ENCODE measurements at places on chromosomes 12 and 14.

GRCh38 chr14:94622653-94623421, 10.6 kb downstream of the SERPINA3 start:
- DNase-seq, result no peak

DNA sequence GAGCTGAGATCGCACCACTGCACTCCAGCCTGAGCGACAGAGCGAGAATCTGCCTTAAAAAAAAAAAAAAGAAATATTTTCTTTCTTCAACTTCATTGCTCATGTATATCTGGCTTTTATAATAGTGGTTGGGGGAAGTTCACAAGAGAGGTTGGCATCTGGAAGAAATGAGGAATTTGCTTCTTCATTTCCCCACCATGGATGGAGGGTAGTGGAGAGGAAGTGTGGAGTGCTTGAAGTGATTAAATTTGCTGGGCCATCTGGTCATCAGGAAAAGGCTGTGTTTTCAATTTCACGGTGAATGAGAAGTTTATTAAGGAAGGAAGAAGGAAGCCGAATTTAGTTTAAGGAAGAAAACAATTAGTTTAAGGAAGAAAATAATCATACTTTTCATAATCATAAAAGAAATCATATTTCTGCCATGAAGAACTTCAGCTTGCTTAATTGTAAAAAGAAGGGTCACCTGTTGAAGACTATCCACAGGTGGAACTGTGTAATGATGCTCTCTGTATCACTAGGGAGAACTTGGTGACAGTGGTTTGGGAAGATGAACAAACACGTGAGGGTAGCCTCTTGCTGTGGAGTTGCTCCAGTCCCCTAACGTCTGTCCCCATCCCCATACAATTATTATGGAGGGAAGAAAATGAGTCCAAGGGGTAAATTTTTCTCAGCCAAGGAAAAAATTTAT, 197.3 kb upstream of the ARHGAP5 start:
- no peak for DNase-seq

DNA sequence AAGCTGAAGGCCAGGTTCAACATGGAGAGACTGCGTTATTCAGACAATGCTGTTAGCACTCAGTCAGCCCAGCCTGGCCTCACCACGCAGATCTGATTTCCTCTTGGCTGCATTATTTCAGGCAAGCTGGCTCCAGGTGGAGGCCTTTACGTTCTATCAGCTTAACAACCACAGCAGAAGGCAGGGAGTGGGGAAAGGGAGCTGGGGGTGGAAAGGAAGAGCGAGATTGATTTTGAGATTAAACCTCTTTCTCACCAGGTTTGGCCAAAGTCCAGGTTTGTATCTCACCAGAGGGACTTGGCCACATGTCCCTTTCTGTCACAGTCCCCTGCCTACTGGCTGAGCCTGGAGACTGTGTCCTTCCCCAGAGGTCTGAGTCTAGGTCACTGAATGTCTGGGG, 543.7 kb upstream of the TMEM132C start:
- no peak for DNase-seq

DNA sequence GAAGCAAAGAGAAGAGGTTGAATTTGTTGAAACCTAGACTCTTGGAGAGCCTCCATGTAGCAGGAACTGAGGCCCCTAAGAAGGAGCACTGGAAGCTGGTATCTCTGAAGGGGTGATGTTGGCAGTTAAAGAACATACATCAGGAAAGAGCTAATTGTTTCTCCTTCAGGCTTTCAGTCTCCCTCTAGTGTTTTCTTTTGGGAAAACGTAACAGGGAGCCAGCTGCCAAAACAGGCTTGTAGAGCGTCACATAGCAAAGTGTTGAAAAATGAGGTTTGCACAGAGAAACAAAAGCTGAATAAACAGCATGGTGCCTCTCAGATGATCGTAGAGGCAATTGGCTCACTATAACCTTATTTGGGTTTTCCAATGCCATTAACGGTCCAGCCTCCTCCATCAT, 46.9 kb upstream of the CAND1 start:
- no peak for DNase-seq

GRCh38 chr14:56976211-56976610, 165.9 kb upstream of the OTX2 start:
- no peak for DNase-seq
